ENCODE measurements at places on chromosomes 3 and 15. TPM values are rescaled to one million over a fixed set of nuclear protein-coding genes. Genes with fewer than 3 reads are reported as not detected.

The CORO2B gene
- polyA plus RNA-seq: 0.13 TPM

The GOLGA8O gene
- polyA plus RNA-seq: 0.07 TPM

DNA sequence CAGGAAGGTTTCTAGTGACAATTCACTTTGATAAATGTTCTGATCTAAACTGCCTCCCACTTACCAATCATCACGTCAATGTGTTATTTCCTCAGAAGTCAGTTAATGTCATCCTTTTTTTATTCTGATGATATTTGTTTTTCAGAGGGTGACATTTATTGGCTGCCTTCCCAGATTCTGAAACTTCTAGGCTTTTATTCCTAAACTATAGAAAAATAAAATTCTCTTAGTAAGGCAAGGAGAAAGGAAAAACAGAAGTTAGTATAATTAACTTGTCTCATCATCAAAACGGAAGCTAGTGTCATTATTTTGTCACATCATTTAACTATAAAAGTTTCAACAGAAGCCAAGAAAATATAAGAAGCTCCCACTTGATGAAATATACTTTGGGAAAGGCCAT is 100.0 kb upstream of the C3orf80 start:
- DNase-seq: no peak

DNA sequence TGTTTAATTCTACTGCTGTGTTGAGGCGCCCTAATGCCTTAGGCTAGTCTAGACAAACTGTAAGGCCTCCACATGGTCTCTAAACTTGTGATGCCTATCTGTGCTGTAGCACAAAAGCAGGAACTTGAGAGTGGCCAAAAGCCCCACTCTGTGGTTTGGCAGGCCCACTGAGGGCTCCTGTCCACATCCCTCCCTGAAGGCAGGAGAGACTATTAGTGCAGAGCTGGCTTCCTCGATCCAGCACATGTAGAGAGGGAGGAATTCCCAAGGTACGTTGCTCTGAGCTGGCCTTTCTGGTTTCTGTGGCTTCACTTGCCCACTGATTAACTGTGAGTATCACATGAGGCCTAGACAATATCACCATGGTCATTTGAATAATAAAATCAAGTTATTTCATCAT is 90.6 kb downstream of the POLR2M start:
- no peak for DNase-seq

DNA sequence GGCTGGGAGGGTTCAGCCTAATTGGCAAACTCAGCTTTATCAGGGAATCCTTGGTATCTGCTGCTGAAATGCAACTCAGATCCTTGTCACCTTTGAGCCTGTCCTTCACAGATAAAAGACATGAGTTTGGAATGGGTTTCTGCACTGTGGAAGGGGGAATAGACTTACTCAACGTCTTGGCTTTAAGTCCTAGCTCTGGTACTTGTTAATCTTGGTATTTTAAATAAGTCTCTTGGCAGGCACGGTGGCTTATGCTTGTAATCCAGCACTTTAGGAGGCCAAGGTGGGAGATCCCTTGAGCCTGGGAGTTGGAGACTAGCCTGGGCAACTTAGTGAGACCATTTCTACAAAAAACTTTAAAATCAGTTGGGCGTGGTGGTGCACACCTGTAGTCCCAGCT is 55.1 kb upstream of the ATOSA start:
- DNase-seq: no peak

DNA sequence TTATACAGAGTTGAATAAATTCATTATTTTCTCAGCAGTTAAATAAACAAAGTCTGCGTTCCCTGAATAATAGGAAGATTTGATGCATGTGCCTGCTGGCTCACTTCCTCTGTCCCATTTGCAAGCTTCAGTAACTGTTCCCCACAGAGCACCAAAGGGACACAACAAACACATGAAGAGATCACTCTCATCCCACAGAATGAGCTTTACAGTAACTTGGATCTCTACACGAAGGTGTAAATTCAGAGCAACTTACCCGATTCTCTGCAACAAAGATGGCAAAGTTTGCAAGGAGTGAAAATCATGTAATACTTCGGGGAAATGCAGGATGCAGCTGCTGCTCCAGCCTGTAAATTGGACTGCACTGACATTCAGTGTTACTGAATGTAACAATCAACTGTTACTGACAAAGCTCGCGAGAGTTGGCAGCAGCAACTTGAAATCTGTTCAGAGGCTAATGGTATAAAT is at the start of gene BCHE:
Gene BCHE (minus strand): TSS at position 366 of the 468 bp plus-strand sequence. CDS start 6,390 bp downstream, outside the sequence.
- no peak for DNase-seq

- DNase-seq: no peak
Measured at GRCh38 chr15:41606997-41607396, 48.0 kb downstream of the TYRO3 start.

DNA sequence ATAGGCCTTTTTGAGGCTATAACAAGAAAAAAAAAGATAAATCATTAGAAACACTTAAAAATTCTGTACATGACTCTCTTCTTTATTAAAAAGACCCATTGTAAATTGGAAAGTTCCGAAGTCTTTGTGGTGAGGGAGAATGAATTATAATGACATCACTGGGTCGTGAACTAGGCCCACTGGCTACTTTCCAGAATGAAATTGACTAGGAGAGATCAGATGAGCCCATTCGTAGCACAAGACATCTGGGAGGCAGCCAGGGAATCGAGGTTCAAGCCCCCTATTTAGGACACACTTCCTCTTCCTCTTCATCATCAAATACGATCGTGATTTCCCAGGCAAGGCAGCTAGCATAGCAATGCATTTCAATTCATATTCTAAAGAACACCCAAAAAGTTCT is 889.8 kb upstream of the NR2F2 start:
- no peak for DNase-seq
